Pancreas (tissue), 10 donors: ENCODE measurements at places on chromosomes 7 and 10.

DNA sequence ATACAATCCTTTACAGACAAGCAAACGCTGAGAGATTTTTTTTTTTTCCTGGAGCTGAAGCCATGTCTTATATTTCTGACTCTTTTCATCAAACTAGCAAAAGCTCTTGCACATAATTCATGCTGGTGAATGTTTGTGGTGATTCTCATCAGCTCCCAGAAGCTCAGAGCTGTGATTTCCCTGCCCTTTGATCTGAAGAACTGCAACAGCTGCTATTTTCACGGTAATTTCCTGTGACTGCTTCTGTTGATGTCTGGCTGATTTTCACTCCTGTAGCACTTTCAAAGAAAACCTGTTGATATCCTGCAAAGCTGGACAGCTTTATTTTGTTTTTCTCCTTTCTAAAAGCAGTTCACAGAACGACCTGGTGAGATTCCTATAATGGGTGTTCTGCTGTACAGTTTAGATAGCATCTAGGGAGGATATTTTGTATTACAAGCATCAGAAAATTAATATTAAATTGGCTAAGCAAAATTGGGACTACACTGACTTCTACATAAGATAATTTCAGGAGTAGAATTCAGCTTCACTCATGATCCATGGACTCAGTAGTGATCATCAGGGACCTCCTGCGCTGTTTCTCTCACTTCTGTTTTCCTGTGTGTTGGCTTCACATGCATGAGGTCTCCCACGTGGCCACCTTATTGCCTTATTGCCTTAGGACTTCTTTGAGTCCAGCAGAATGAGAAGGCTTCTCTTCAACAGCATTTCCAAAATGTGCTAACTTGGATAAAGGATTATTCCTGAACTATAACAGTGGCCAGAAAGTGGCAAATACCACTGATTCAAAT, 1111.6 kb upstream of the SORCS1 start:
- no peak for DNase-seq

DNA sequence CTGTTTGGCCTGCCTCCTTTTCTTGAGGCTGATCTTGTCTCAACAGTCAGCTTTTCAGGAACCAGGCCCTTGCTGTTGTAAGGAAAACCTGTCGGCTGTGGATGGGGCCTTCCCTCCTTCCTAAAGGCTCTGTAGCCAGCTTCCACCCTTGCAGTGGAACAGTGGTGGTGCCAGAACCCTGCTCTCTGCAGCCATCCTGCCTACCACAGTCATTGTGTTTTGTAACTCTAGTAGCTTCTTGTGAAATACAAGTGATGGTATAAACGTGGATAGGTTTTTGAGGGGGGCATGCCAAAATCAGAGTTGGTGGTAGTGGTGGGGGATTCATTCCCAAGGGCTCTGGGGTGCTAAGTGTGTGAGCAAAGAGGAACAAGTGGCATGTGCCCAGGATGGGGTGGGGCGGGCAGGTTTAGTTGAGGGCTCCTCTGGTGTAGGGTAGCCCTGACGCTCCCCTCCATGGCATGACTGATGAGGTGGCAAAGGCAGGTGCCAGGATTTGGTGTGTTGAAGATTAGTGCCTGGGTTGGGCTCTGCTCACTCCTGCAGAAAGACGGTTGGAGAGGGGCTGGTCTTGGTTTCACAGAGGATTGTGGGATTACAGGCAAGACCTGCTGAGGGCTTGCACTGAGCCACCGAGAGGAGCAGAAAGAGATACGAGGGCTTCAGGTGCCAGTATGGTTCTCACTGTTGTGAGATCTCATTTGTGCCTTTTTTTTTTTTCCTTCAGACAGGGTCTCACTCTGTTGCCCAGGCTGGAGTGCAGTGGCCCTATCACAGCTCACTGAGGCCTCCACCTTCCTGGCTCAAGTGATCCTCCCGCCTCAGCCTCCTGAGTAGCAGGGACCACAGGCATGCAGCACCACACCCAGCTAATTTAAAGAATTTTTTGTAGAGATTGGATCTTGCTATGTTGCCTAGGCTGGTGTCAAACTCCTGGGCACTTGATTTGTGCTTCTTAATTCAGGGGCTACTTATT, 7.4 kb downstream of the TSPAN14 start:
- no peak for DNase-seq

GRCh38 chr7:136045181-136045580, 68.0 kb upstream of the MTPN start:
- DNase-seq = no peak

GRCh38 chr7:122413339-122413738, 108.8 kb upstream of the FEZF1 start:
- no peak for DNase-seq

DNA sequence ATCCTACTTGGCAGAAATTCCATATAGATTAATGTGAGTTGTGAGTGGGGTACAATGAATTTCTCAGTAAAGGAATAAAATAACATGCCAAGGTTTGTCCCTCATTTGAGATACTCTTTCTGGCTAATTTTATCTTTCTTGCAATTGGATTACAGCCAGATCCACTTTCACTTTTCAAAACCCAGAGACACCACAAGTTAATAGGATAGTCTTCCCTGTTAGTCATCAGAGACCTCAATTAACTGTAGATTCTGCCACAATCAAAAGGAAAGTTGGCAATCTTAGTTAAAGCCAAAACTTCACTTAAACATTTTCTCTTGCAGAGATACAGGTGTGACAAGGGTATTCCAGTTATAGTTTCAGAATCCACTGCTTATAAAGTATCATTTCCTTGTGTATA, 91.4 kb upstream of the PHYHIPL start:
- no peak for DNase-seq

GRCh38 chr10:27564398-27564797, 60.3 kb downstream of the RAB18 start:
- no peak for DNase-seq

- DNase-seq = no peak
Observed at GRCh38 chr10:111784946-111785465, 398.6 kb downstream of the GPAM start.

- DNase-seq = no peak
Observed at GRCh38 chr7:158120716-158121115, 466.9 kb downstream of the PTPRN2 start.

GRCh38 chr7:55509322-55509721, 63.0 kb downstream of the VOPP1 start:
- no peak for DNase-seq

- peak; percentile 43 for DNase-seq
Observed at GRCh38 chr7:158549176-158549615, 38.4 kb downstream of the PTPRN2 start.
